Chondrocyte (in vitro differentiated cells): ENCODE measurements at places on chromosomes 5 and 9. TPM values are rescaled to one million over a fixed set of nuclear protein-coding genes. Genes with fewer than 3 reads are reported as not detected.

GRCh38 chr5:119332978-119333401, 22.8 kb upstream of the TNFAIP8 start:
- H3K27me3 ChIP-seq: no peaks in the 10 kb centered on the region
- no peak for DNase-seq
- no peak overlapping the region for H3K27ac ChIP-seq
- H3K4me3 ChIP-seq: no peak overlapping the region
- H3K4me1 ChIP-seq: peaks cover 31% of the 10 kb centered on the region

DNA sequence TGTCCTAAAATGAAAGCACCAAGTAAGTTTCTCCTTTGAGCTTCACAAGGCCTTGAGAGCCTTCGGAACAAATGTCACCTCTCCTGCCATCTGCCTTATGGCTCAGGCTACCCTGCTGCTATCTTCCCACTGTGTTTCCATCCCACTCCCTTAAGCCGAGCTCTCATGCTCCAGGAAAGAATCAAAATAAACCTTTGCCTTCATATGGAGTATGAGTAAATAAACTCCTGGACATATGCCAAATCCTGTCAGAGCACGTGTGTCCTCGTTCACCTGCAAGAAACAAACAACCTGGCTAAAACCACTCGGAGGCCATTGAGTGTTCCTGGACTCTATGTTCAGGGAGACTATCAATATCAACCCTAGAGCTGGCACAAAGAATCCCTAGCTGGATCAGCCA, 122.3 kb upstream of the CCDC112 start:
- no peak for DNase-seq
- no peaks in the 10 kb centered on the region for H3K36me3 ChIP-seq
- H3K4me1 ChIP-seq: peaks cover 25% of the 10 kb centered on the region
- H3K27me3 ChIP-seq: no peaks in the 10 kb centered on the region
- H3K27ac ChIP-seq: no peak overlapping the region

GRCh38 chr5:11719888-11720481, 184.3 kb downstream of the CTNND2 start:
- peaks cover 3% of the 10 kb centered on the region for H3K27me3 ChIP-seq
- no peaks in the 10 kb centered on the region for H3K36me3 ChIP-seq
- DNase-seq: no peak
- no peaks in the 10 kb centered on the region for H3K4me1 ChIP-seq
- no peak overlapping the region for H3K4me3 ChIP-seq

DNA sequence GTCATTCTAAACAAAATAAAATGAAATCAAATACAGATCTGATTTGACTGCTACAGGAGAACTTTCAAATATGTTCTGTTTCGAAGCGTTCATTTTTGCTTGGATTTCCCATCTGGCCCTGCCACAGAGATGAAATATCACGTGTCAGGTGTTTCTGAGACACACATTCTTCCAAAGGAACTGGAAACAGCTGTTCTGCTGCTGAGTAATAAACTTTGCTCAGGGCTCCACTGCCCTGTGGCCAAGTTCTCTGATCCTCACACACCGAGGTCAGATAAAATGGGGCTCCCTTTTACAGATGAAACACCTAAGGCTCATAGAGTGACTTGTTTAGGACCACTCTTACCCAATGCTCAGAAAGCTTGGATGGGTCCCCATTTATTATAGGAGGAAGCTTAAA, 42.5 kb downstream of the FRMPD1 start:
- H3K27ac ChIP-seq: no peak overlapping the region
- no peaks in the 10 kb centered on the region for H3K4me1 ChIP-seq
- peaks cover 2% of the 10 kb centered on the region for H3K36me3 ChIP-seq
- no peak overlapping the region for H3K4me3 ChIP-seq

GRCh38 chr5:159971931-159972461, 36.9 kb upstream of the TTC1 start:
- no peaks in the 10 kb centered on the region for H3K36me3 ChIP-seq
- no peak for DNase-seq
- peaks cover 28% of the 10 kb centered on the region for H3K4me1 ChIP-seq
- no peak overlapping the region for H3K27ac ChIP-seq
- H3K27me3 ChIP-seq: peaks cover 13% of the 10 kb centered on the region

The CD74 gene
- total RNA-seq: not detected in 3 replicates

GRCh38 chr5:149581192-149581861, at the start of gene ARHGEF37:
Gene ARHGEF37, plus strand, starts transcription at chr5:149581498. Its CDS starts 16,272 bp downstream, at chr5:149597770.
- DNase-seq: peak; percentile 95
- H3K36me3 ChIP-seq: no peaks in the 10 kb centered on the region
- peaks cover 53% of the 10 kb centered on the region for H3K4me1 ChIP-seq
- H3K27ac ChIP-seq: peak within 1 kb of the TSS; percentile 81
- peak within 1 kb of the TSS; percentile 75 for H3K4me3 ChIP-seq
- H3K27me3 ChIP-seq: no peaks in the 10 kb centered on the region

DNA sequence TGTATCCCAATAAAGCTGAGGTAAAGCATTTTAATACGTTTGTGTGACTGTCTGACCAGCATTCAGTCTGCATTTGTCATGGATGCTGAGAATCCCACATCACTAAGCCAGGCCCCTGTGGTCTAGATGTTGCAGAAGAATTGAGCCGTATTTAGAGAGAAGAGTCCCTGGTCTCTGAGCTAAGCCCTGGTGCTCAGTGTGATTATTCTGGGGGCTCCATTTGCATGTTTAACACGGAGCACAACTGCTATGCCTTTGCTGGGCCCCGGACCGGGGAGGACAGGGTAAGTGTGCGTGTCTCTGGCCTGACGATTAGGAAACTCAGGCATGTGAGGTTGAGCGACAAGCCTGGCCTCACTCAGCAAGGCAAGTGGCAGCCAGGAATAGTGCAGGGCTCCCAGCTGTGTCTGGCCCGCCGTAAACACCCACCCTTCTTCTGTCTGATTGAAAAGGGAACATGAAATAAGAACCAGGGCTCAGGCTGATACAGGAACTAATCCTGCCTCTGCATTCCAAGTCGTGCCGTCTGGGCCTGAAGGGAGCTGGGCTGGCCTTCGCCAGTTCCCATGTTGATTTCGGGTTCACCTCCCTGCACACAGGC, 22.3 kb downstream of the FAM78A start:
- no peak overlapping the region for H3K4me3 ChIP-seq
- peaks cover 9% of the 10 kb centered on the region for H3K4me1 ChIP-seq
- H3K27ac ChIP-seq: no peak overlapping the region
- DNase-seq: no peak

DNA sequence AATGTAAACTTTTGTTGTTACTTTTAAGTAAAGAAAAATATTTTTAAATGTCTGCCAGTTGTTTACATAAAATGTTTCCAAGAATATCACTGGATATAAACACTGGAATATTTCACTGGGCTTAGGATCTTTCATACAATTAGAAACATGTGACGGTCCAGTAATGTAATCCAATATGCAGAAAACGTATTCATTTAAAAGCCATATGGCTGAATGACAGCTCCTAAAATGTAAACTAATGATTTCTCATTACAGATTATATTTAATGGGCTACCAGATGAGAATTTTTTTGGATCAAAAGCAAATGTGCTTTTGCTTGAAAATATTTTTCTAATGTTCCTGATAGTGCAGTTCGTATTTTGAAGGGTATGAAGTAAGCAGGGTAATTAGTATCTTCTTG, 124.3 kb downstream of the TTC39B start:
- H3K27ac ChIP-seq: no peak overlapping the region
- no peak overlapping the region for H3K4me3 ChIP-seq
- peaks cover 35% of the 10 kb centered on the region for H3K36me3 ChIP-seq
- no peaks in the 10 kb centered on the region for H3K27me3 ChIP-seq
- H3K4me1 ChIP-seq: no peaks in the 10 kb centered on the region

DNA sequence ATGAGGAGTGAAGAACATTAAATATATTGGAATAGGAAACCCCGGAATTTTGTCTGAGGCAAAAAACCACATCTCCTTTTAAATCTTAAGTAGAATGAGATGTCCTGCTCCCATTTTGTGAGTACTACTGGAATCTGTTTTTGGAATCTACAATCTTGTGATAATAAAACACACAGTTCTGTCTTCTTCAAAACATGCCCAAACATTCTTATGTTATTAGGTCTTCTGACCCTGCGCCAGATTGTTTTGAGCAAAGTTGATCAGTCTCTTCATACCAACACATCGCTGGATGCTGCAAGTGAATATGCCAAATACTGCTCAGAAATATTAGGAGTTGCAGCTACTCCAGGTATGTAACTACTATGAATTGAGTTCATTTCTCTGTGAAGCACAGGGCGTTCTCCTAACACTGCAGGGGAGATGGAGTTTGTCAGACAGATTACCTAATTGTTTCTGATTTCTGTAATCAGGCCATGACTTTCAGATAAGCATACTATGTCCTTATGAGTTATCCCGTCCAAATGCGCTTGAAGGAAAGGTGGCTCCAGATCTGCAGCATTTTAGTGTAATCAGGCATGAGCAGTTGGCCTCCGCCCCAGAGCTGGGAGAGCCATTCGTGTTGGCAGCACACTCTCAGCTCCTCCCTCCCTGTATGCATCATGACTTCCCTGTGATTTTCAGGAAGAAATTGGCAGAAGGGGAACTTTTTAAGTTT, 88.0 kb downstream of the NLN start:
- no peak for DNase-seq
- H3K36me3 ChIP-seq: peaks cover 40% of the 10 kb centered on the region
- H3K4me1 ChIP-seq: peaks cover 17% of the 10 kb centered on the region
- H3K27me3 ChIP-seq: no peaks in the 10 kb centered on the region
- no peak overlapping the region for H3K27ac ChIP-seq

The SLC27A6 gene
- 0.27 to 0.62 TPM in 2 of 3 replicates, not detected in the other for total RNA-seq

DNA sequence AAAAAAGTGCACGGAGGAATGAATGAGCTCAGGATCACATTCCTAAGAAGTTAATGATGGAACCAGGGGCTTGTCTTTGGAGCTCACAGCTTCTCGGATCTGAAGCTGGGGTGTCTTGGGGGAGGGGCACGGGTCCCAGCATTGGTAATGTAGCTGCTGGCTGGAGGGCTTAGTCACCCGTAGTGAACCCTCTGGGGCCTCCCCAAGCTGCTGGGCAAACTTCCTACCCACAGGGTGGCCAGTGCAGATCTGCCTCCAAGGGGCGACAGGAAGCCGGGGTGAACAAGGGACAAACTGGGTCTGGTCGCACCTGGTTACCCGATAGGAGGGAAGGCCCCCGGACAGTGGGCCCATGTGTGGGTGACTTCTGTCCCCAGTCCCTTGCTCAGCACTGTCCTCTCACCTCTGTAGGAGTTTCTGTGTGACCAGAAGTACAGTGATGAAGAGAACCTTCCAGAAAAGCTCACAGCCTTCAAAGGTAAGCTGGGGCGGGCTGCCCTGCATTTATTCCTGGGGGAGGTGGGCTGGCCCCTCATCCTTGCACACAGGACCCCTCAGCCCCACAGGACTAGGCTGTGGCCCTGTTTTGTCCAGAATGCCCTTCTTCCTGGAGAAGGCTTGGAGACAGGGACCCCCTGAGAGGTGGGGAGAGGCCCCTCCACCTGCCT, 14.1 kb upstream of the NUP214 start:
- no peak overlapping the region for H3K27ac ChIP-seq
- no peak overlapping the region for H3K4me3 ChIP-seq
- DNase-seq: peak; percentile 35

DNA sequence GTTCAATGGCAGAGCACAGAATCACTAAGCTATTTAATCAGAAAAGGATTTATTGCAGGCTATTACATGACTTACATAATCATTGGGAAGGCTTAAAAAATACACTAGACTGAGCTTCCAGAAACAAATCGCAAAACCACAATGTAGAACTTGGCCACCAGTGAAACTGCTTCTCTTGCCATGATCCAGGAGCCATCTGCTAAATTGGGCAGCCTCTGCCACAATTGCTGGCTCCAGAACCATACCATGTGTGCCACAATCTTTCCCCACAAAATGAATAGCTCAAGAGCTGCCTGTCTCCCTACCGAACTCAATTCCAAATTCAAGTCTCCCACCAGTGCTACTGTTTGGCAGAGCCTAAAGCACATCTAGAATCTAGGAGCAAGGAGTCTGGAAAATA, 9.8 kb upstream of the ERAP1 start:
- H3K27me3 ChIP-seq: no peaks in the 10 kb centered on the region
- no peak for DNase-seq
- no peak overlapping the region for H3K4me3 ChIP-seq
- H3K4me1 ChIP-seq: peaks cover 10% of the 10 kb centered on the region
- no peak overlapping the region for H3K27ac ChIP-seq

The IFNA2 gene
- total RNA-seq: not detected in 3 replicates

DNA sequence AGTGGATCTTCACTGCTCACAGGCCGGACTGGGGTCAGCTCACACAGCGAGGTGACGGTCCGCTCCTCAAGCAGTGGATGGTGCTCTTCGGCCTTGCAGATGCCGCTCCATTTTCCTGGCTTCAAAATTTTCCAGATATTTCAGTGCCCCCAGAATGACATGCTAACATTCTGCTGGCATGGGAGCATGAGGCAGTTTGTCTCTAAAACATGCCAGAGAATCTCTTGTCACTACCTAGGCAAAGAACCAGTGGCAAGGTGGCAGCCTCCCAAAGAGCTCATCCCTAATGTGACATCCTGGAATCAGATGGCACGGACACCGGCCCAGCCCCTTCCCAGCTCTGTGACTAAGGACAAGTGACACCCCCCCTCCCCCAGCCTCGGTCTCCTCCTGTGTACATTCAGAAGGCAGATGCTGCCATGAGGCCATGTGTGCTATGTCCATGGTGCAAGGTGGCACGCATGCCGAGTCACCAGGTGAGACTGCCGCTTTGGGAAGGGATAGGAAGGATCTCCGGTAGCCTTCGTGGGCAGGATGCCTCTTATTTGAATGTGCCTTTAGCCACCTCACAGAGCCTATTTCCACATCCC, 2.7 kb downstream of the S1PR3 start:
- peaks cover 34% of the 10 kb centered on the region for H3K4me1 ChIP-seq
- no peak for DNase-seq
- H3K27ac ChIP-seq: no peak overlapping the region
- H3K4me3 ChIP-seq: no peak overlapping the region
- H3K36me3 ChIP-seq: no peaks in the 10 kb centered on the region

DNA sequence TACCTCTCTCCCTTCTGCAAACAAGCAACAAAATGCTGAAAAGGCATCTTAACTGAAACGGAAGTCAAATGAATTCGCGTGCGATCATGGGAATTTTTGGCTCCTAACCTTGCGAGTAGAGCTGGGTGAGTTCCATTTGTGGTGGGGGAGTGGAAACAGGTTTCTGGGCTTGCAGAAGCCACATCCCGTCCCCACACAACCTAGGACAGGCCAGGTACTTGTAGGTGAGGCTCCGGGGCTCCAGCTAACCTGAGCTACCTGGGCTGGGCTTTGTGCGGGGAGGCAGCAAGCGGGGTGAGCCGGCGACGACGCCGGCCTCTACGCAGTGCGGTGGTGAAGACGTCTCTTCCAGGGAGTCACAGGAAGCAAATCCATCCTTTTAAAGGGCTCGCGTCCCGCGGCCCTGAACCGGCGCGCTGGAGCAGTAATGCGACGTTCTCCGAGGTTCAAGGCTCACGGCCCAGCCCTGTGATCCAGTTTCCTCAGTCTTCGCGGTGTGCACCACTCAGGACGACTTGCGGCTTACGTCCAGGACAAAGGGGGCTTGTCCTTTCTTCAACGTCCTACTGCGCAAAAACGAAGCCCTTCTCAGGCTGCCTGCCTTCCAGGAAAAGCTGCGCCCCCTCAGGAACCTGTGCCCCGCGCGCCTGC, 567 bp upstream of the SPIN1 start:
- no peak for DNase-seq
- H3K27ac ChIP-seq: peak overlapping the region; percentile 86
- peak overlapping the region; percentile 93 for H3K4me3 ChIP-seq
- no peaks in the 10 kb centered on the region for H3K36me3 ChIP-seq
- peaks cover 47% of the 10 kb centered on the region for H3K4me1 ChIP-seq
